HFF-Myc (cell line): ENCODE measurements at places on chromosomes 3 and 15.

DNA sequence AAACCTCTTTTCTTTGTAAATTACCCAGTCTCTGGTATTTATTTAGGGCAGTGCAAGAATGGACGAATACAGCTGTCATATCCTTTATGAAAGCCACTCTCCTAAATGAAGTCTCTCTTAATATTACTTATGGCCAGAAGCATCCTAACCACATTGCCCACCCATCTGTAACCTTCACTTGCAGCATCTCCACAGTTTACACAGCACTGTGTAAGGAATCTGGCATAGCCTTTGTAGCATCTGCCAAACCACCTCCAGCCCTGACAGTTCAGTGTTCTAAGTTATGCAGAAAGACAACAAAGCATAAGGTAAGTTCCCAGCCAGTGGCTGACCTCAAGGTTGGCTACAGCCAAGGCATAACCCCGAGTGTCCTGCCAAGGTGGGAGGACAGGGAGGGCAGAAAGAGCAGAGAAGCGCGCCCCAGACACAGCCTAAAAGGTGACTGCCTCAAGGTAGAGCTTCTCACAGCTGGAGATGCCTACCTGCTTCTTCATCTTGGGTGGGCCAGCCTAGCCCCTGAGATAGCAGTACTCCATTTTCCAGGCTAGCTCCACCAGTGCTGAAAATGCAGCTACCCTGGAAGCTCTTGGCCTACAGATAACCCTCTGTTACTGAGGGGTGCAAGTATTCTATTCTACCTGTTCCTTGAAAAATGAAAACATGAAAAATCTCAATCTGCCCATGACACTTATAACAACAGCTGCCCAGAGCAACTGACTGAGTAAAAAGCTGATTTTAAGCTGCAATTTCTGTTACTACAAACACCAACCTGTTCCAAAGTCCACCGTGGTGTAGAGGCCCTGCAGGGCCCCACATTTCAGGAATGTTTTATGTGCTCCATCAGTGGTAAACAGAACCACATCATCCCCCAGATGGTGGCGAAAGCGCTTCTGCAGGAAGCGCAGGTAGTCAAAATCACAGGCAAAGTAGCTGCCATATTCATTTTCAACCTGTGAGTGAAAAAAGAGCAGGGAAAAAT is 39.3 kb downstream of the GLB1 start:
- no peak for DNase-seq

DNA sequence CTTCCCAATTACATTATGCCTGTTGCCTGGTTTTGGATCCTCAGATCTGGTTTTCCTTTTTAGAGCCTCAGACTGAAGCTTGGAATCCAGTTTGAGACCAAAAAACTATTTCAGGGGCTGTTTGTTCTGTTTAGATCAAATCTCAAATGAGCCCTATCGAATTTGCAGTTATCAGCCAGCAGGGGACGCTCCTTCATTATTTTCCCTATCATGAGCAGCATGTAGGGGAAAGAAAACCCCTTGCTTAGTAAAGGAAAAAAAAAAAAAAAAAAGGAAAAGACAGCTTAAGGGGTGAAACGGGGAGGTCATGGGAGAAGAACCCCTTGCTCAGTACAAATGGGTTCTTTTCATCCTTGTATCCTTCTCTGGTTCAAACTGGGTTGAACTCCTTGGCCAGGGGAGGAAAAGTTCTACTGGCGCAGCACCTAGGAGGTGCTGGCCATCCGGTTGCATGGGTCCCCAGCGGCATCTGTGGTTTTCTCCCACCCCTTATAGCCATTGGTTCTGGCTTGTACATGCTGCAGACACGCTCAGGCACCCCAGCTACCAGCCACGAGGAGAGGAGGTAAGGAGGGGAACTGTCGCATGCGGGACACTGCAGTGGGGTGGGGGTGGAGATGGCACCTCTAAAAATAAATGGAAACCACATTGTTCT is 1375.1 kb upstream of the ALCAM start:
- no peak for DNase-seq

DNA sequence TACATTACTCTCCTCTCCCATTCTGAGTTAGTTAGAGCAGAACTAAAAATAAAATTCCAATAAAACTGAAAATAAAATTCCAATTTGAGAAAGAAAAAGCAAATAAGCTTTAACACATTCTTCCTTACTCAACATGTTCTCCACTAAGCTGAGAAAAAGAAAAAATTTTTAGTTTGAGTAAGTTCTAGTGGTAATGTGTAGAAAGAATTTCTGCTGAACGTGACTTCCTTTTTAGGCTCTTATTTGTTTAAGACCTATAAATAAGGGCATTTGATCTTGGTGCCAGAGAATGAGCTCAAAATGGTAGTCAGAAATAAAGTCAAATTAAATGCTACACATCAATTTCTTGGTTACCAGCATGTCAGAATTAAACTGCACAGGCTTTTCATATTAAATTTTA is 57.6 kb upstream of the ABHD10 start:
- DNase-seq = no peak

DNA sequence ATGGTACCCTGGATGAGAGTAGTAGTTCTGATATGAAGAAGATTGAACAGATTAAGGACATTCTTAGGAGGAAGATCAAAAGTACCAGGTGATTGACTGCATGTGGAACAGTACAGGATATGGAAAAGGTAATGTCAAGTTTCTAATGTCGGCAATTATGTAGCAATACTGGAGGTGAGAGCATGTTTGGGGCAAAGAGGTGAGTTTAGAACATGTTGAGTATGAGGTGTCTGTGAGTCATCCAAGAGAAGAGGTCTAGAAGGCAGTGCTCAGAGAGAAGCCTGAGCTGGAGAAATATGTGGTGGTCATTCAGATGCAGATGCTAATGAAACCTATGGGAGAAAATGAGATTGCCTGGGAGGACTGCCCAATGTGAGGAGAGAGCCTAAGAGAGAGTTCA is 305.6 kb downstream of the ZBTB20 start:
- no peak for DNase-seq

GRCh38 chr3:113654851-113655250 is 41.6 kb downstream of the USF3 start:
- no peak for DNase-seq

DNA sequence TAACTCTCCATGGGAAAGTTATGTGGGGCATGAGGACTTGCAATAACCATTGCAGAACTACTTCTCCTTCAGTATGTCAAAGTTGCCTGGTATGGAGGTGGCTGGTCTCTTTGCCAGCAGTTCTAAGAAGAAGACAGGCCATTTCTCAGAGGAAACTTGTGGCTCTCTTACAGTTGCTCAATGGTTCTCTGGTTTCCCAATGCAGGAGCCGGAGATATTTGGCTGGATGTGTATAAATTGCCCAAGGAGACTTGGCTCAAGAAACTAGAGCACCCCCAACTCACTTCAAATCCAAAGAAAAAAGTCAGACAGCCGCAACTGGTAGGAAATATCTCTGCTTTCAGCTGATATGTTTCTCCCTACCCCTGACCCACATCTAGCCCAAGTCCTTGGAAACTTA is 24.2 kb downstream of the WDR93 start:
- DNase-seq = no peak

- DNase-seq = no peak
Observed at GRCh38 chr15:31212326-31213080, 111.0 kb upstream of the TRPM1 start.

GRCh38 chr15:34248190-34248589 is 23.4 kb downstream of the EMC4 start:
- DNase-seq = no peak

GRCh38 chr15:52086011-52086786 is 26.4 kb downstream of the BCL2L10 start:
- DNase-seq = no peak

GRCh38 chr3:146200461-146201220 is 39.7 kb upstream of the PLOD2 start:
- no peak for DNase-seq

DNA sequence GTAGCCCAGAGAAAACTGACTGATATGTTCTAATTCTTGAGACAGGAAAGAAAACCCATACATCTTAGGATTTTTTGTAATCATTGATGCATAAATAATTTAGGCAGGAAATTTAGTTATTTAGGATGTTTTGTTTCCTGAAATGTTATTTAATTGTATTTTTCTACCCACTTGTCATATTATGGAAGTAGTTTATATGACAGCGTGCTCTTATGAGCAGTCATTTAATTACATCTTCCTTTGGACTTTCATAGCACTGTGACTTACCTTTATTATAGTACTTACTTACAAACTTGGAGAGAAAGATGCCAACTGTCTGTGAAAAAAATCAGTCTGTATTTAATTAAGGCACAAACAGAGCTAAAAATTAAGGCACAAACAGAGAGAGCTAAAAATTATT is 65.0 kb downstream of the AKAP13 start:
- DNase-seq = no peak

- DNase-seq = no peak
Observed at GRCh38 chr3:5294356-5294755, 106.8 kb downstream of the EDEM1 start.

DNA sequence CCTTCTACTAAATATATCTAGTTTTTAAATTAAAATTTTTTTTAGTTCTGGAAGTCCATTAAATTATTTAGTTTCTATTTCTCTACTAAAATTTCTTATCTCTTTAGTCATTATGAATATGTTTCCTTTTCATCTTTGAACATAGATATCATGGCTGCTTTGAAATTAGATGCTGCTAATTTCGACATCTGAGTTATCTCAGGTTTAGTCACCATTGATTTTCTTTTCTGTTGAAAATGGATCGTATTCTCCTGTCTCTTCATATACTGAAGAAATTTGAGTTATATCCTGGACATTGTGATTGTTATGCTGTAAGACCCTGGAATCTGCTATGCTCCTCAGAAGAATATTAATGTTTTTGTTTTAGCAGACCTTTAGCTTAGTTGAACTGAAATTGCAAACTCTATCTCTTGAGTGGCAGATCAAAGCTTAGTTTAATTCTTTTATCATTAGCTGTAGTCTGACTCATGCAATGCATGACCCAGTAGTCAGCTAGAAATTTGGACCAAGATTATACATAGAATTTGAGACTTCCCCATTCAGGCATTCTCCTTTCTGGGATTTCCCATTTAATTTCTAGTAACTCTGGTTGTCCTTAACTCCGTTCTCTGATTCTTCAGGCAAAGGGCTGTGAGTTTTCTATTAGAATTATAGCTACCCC is 439.8 kb upstream of the IL12A start:
- no peak for DNase-seq

DNA sequence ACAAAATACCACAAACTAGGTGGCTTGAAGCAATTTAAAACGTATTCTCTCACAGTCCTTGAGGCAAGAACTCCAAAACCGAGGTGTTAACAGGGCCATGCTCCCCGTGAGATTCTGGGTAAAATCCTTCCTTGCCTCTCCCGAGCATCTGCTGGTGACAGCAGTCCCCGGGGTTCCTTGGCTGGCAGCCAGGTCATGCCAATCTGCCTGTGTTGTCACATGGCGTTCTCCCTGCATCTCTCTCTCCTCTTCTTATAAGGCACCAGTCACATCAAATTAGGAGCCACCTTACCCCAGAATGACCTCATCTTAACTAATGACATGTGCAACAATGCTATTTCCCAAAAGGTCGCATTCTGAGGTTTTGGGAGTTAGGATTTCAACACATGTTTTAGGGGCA is 26.3 kb upstream of the LRRN1 start:
- DNase-seq = no peak

GRCh38 chr3:158522221-158523136 is 48.5 kb upstream of the MLF1 start:
- no peak for DNase-seq

- DNase-seq = no peak
Observed at GRCh38 chr3:14397531-14397930, 4.9 kb upstream of the SLC6A6 start.

DNA sequence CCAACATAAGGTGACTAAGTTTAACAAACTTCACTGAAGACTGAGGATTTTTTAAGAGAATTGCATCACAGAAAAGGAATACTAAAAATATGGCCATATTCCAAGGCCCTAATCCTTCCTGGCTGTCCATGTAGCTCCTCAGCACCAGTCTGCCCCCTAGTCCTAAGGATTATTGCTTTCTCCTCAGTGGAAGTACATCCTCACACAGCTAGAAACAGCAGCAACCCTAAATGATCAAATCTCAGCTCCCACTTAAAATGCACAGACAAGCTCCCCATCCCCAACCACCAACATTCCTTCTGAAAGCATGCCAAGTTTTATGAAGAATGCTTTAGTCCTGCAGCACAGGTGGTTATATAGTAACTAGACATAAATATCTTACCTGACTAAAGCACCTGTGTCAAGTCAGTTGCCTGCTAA is 14.7 kb downstream of the ST3GAL6 start:
- DNase-seq = peak; percentile 7

- peak; percentile 60 for DNase-seq
Observed at GRCh38 chr3:150348500-150348899, 59.6 kb upstream of the TSC22D2 start.

- DNase-seq = no peak
Observed at GRCh38 chr15:68298882-68299381, 21.4 kb downstream of the FEM1B start.

DNA sequence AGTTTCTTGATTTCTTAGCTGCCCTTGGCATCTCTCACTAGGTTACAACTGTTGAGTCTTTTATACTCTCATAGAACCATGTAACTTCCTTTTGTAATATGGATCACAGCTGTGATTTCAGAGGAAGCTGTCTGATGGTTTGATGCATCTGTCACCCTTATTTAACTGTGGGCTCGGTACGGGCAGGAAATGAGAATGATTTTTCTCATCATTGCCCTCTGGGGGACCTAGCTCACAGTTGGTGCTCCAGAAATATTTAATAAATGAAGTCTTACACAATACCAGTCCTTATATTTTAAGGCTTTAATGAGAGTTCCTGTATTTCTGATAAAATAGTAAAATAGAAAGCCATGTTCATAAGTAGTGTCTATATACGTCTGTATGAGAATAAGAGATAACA is 151.2 kb downstream of the EBLN2 start:
- no peak for DNase-seq

DNA sequence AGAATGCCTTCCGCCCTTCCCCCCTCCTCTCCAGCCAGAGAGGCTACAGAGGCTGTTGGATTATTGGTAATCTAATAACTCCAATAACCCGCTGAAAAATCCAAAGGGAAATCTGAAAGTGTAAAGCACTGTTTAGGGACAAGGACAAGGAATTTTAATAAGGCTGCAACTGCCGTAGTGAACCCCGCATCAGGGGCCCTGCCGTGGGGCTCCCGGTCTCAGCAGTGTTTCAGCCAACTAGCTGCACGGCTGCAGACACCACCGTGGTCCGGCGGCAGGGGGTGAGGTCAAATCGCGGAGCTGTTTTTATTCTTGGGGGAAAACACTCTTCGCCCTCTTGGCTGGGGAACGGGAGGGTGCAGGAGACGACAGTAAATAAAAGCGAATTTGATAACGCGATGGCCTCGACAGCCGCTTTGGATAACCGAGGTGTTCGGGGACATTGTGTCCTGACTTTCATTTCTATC is 6.1 kb downstream of the BCL6 start:
- DNase-seq = no peak

- DNase-seq = no peak
Observed at GRCh38 chr15:90161950-90162361, 39.2 kb upstream of the SEMA4B start.

GRCh38 chr15:81296673-81297072 is 27.3 kb downstream of the STARD5 start:
- no peak for DNase-seq

GRCh38 chr15:53530761-53531160 is 228.7 kb downstream of the WDR72 start:
- no peak for DNase-seq
